ENCODE measurements at places on chromosomes 7 and 10.

DNA sequence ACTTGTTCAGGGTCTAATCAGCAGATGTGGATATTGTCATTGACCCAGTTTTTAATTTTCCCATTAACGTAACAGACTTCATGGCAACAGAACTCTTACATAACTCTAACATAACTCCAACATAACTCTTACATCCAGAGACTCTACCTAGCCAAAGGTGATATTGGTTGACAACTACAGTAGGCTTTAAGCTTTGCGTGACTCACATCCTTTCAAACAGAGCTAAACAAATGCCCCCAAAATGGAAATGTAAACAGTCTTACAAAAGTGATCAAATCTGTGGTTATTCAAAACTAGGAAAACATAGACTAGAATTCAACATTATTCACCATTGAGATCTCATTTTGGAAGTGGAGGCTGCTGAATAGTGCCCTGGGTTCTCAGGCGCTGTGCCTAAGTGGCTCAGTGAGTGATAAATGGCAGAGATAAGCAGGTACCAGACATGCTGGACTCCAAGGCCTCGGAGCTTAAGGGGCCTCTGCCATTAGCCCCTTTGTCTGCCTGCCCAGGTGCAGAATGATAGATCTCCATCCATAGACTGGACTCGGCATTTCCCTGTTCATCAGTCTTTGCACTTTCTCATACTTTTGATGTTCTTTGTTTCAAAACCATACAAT, 34.3 kb upstream of the BTBD16 start:
- no peak for DNase-seq

DNA sequence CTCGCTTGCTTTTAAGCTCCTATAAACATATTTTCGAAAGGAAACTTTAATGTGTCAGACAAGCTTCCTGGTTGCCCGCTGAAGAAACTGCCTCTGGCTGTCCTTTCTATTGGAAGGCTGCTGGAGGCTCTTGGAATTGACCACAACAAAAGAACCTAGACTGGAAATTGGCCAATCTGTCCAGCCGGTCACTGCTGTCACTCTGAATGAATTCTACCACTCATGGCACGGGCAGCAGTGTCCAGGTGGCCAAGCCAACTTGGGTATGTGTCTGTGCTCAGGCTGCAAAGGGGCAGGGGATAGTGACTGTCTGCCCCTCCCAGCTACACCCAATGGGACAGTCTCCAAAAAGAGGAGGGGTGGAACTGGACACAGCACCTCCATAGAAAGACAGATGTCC, 57.6 kb downstream of the CDH23 start:
- no peak for DNase-seq

- DNase-seq, result no peak
These were observed 101.2 kb upstream of the KLF6 start for GRCh38 chr10:3886191-3886590.

DNA sequence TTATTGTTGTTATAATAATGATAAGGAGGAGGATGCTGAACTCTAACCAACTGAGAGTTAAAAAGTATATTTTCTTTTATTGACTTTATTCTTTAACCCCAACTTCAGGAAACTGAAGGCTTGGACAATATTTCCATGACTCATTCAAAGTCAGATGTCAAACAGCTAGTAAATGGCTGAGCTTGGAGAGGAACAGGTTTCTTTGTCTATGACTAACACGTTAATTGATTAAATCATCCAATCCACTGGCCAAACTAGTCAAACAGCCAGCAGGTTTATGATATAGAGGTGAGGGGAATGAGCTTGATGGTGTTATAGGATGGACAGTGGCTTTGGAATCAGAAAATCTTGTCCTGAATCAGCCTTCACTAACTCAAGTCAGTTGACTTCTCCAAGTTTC, 119.1 kb upstream of the WDR11 start:
- DNase-seq, result no peak

GRCh38 chr7:137853053-137853452, 6.3 kb upstream of the DGKI start:
- DNase-seq, result no peak

DNA sequence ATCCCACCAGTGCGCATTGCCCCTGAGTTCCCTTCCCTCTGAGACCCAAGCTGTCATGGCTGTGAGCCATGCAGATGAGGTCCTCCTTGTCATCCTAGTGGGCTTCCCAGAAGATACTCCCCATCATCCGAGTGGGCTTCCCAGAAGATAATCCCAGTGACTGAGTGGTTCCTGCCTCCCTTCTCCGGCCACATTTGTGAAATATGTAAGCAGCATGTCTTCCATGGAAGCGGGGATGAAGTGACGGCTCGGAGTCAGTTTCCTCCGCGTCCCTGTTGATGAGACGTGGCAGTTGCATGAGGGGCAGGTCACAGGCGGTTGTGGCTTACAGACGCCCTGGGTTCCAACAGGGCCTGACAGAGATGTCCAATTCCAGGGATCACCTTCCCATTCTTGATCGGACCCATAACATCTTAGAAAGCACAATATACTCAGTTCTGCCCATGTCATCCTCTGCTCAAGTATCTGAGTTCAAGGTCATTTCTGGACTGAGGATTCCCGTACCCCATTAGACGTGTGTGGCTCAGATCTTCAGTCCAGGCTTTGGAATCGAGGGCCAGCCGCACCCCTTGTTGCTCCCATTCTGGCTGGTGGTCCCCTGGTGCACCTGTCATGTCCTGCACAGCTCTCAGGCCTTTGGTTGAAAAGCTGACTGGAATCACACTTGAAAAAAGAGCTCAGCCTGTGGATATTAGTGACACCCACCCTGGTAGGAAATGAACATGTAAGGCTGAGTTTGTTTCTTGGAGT, 166.9 kb downstream of the PTPRN2 start:
- DNase-seq, result no peak

- DNase-seq, result no peak
These were observed 3.9 kb downstream of the SAR1A start for GRCh38 chr10:70166394-70166793.

- no peak for DNase-seq
These were observed 16.4 kb downstream of the KCP start for GRCh38 chr7:128894101-128894440.

DNA sequence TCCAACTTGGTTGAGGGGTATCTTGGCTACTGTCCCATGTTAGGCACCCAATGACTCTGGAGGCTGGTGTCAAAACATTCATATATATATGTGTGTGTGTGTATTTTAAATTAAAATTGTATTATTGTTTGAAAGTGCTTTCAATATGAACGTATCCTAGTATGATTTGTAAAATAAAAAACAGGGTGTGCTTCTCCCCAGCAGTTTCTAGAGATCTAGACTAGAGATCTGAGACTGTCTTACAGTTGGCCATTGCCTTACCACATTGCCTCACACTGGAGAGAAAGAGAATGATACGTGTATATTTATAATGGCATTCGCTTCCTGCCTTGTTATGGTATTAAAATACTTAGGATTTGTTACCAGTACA, 1.2 kb downstream of the BAG3 start:
- peak; percentile 50 for DNase-seq

GRCh38 chr7:156768698-156769472, 124.1 kb downstream of the LMBR1 start:
- no peak for DNase-seq

GRCh38 chr7:57339198-57339944, 110.6 kb upstream of the ZNF716 start:
- no peak for DNase-seq

- DNase-seq, result no peak
These were observed 29.7 kb upstream of the PAX2 start for GRCh38 chr10:100715445-100716385.
